ENCODE measurements at places on chromosomes 3 and 15.

DNA sequence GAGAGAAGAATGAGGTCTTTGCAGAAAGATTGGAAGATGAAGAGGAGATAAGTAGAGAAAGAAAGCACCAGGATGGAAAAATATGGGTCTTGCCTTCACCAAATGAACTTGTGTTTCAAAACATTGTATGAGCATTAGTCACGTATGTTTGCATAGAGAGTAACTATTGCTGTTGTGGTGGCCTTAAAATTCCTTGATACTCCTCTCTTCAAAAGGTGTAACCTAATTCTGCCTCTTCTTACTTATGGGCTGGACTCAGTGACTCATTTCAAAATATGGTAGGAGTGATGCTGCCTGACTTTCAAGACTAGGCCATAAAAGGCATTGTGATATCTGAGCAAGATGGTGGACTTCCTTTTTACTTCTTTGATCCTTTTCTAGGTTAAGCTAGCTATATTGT lies 228.7 kb upstream of the ZNF385D start:
- DNase-seq = no peak

DNA sequence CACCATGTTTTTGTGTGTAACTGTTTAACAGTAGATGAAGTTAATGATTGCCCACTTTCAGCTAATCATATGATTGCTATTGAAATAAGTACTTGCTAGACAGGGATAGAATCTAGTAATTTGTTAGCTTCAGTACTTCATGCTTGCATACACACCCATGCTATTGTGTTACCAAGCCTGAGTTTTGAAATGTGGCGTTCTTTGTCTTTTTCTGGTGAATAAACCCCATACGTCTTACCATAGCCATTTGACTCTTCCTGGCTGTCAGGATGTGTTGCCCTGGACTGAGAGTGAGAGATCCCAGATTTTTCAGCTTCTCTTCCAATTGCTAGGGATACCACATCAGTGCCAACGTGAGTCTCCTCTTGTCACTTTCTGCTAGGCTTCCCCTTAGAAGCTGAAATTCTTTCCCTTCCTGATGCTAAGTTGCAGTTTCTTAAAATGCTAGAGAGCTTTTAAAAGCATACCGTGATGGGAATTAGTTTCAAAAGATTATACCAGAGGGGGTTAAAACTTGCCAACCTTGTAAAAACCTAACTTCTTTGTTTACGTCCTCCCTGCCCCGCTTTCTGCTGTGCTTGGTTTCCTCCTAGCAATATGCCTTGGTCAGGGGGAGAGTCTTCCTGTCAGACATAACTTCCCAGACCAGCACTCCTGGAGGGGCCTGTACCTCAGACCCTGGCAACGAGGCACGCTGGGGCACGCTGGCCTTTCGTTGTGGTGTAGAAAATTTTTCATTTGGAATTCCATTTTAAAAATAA lies 62.9 kb upstream of the ULK4 start:
- no peak for DNase-seq

- DNase-seq = no peak
Observed at GRCh38 chr15:96414875-96415274, 84.4 kb downstream of the NR2F2 start.

GRCh38 chr15:42619656-42620371 lies 44.4 kb downstream of the STARD9 start:
- DNase-seq = no peak

DNA sequence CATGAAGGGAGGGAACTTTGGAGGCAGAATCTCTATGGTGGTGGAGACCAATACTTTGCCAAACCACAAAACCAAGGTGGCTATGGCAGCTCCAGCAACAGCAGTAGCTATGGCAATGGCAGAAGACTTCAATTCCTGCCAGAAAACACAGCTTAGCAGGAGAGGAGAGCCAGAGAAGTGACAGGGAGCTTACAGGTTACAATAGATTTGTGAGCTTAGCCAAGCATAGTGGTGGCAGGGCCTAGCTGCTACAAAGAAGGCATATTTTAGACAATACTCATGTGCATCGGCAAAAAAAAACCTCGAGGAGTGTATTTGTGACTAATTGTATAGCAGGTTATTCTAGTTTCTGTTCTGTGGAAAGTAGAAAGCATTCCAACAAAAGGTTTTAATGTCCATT lies 6.4 kb upstream of the CSTA start:
- no peak for DNase-seq

DNA sequence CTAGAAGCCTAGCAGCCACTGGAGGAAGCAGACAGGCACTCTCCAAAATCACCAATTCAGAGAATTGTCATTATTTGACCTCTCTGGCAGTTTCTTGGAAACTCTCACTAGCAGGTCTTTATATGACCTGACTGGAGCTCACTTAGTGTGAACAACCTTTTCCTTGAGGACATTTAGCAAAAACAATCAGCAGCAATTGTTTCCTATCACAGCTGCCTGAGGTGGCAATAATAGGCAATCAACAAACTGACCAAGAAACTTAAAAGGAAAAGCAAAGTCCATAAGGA lies 162.4 kb upstream of the STT3B start:
- no peak for DNase-seq

- peak; percentile 37 for DNase-seq
Observed at GRCh38 chr3:100316641-100317069, 17.9 kb upstream of the NIT2 start.

- DNase-seq = no peak
Observed at GRCh38 chr15:73602446-73602843, 30.7 kb downstream of the NPTN start.

GRCh38 chr15:70262591-70263274 lies 165.0 kb upstream of the TLE3 start:
- no peak for DNase-seq

DNA sequence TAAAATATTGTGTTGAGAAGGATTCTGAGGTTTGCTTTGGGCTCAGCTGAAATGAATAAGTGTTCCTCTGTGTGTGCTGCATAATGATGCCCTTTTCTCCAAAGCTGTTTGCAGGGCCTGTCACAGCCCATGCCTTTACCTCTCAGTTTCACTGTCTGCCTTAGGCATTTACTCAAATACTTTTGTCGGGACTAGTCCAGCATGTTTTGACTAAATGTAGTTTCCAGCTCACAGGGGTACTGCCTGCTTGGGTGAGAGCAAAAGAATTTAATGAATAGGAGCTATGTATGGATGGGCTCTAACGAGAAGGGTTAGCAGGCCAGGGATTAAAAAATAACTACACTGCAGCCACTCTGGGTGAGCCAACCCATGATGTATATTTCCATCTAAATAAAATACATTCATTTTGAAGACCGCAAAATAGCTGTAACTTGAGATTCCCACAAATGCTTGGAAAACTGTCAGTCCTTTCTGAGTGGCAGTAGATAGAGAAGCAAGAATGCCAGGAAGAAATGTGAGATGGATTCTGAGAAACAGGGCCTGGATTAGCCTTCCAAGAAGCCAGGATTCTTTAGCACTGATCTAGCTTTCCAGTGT lies 549.2 kb upstream of the TBL1XR1 start:
- no peak for DNase-seq

DNA sequence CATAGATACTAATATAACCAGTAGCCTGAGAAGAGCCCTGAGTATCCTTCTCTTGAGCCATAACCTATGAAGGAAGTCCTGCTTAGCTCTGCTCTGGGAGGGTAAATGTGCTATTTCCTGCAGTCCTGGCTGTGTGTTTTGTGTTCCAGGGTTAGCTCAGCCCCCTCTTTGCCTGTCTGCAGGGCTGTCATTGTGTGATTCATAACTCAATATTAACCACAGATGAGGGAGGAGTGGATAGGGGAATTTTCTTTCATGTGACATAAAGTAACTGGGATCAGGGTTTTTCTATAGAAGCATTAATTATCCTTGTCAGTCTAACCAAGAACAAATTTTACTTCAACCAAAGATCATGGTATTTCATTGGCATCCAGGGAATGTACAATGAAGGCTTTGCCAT lies 183.3 kb upstream of the ZBTB20 start:
- no peak for DNase-seq

- DNase-seq = no peak
Observed at GRCh38 chr3:48202632-48203031, 14.4 kb upstream of the CDC25A start.

- DNase-seq = no peak
Observed at GRCh38 chr3:160312014-160312624, 86.9 kb downstream of the C3orf80 start.

GRCh38 chr3:151226088-151226563 lies 23.1 kb upstream of the GPR171 start:
- no peak for DNase-seq

DNA sequence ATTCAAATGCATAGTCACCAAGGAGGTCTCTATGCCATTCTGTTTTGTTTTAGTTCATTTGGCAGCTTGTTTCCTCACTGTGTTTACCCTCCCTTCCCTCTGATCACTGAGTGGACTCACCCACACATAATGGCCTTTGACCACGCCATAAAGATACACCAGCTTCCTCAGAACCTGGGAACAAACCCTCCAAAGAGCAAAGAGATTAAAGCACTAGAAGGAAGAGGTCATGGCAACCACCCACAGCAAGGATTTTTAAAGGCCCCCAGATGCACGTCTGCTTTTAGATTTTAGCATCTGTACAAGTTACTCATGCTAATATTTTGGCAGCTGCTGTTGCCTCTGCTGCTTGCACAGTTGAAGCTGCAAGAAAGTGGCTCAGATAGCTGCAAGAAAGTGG lies 47.9 kb upstream of the CADPS start:
- no peak for DNase-seq

GRCh38 chr3:173599673-173600072 lies 202.1 kb downstream of the NLGN1 start:
- DNase-seq = no peak

DNA sequence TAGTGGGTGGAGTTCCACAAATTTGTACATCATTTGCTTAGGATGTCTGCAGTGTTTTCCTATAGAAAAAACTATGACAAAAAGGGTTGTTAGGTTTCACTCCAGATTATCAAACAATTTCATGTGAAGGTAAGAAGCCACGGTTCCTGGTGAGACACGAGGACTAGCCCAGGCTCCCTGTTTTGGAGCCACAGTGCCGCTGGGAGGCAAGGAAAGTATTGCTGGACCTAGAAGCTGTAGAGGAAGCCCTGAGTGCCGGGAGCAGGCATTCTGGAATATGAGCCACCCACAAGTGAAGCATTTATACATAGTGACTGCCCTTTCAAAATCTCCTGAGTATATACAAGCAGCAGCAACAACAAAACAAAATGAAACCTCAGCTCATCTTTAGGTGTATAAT lies 142.0 kb downstream of the GABRB3 start:
- no peak for DNase-seq

- DNase-seq = no peak
Observed at GRCh38 chr3:18738393-18739098, 313.4 kb upstream of the SATB1 start.

DNA sequence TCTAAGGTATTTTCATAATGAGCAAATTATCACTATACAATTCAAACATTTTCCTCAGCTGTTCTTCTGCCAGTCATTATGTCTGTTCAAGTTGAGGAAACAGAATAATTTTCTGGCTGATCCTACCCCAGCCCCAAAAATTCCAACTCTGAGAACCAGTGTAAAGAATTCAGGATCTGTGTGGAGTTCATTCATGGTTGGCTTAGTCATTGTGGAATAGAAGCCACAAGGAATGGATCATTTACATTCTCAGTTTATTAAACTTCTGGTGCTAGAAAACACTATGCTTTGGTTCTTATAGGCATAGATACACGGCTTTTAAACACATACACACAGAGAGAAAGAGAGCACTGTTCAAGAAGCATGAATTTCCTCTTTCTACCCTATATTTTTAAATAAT lies 134.6 kb downstream of the CMSS1 start:
- DNase-seq = no peak

DNA sequence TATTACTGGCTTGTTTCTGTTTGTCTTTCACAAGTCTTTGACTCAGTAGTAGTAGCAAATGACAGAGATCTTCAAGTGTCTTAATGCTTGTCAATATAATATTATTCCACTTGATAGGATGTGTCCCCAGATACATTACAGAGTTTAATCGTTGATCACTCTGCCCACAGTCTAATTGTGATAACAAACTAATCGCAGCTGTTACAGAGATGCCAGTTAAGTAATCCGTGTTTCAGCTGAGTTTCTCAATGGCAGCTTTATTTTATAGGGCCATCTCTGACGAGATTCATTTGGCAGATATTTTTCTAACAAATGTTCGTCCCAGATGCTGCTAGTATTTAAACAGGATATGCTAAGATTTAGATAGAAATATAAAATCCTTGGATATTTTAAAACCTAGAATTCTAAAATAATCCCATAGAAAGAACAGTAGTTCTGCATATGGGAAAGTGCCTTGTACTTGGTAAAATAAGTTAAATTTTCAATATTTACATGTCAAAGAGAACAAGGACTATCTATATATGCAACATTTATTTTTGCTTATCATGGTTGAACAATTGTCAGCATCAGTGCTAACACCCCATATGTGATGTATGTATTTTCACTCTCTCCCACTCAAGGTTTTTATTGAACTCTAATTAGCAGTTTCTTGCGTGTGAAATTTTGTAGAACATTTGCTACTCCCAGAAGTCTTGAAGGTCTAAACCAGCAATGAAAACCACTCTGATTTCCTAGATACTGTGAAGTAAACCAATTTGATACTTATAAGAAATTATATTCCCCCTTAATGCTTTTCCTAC lies 185.5 kb downstream of the MBNL1 start:
- DNase-seq = no peak

DNA sequence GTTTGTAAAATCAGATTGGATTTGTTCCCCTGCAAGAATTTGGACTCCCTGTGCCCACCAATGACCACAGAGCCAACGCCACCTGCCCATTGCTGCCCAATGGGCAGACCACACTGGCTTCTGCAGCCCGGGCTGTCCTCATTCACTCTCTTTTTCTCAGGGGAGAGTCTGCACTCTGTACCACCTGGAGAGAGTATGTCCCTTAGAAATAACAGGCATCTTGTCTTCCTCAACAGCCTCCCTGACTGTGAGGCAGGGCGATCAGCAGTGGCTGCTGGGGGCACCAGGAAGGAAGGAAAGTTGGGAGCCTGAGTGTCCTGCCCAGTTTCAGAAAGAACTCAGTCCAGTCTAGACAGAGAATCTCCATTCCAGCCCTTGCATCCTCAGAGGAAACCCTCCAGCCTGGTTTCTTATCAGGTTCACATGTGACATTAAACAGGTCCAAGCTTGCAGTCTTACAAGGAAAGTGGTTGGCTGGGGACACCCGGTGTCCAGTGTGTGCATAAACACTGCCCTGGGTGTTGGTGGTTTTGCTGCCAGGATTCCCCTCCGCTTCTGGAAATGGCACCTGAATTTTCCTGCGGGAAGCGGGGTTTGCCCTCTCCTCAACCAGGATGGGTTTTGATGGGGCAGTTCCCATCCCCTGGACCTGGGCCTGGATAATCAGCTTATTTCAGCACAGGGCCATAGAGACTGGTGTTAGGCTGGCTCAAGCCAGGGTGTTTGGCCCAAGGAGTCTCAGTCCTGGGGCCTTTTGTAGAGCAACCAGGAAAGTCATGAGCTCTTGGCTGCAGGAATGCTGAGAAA lies 37.2 kb downstream of the SSUH2 start:
- DNase-seq = peak; percentile 65

GRCh38 chr15:27660676-27661075 lies 438.4 kb downstream of the OCA2 start:
- DNase-seq = no peak

DNA sequence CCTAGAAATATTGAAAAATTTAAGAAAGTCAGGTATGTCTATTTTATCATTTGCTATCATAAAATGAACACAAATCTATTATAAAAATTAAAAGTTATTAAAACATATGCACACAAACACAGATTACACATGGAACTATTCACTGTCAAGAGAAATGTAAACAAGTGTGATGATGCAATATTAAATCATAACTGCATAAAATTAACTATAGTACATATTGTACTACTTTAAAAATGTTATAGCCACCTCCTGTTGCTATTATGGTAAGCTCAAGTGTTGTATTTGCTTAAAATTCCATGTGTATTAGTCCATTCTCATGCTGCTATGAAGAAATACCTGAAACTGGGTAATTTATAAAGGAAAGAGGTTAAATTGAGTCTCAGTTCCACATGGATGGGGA lies 54.7 kb upstream of the CMC1 start:
- no peak for DNase-seq
